NCI-H1092 (cell line): ENCODE measurements at places on chromosomes 3 and 15.

- no peak for DNase-seq
Observed at GRCh38 chr3:1087066-1087560, 5.7 kb upstream of the CNTN6 start.

DNA sequence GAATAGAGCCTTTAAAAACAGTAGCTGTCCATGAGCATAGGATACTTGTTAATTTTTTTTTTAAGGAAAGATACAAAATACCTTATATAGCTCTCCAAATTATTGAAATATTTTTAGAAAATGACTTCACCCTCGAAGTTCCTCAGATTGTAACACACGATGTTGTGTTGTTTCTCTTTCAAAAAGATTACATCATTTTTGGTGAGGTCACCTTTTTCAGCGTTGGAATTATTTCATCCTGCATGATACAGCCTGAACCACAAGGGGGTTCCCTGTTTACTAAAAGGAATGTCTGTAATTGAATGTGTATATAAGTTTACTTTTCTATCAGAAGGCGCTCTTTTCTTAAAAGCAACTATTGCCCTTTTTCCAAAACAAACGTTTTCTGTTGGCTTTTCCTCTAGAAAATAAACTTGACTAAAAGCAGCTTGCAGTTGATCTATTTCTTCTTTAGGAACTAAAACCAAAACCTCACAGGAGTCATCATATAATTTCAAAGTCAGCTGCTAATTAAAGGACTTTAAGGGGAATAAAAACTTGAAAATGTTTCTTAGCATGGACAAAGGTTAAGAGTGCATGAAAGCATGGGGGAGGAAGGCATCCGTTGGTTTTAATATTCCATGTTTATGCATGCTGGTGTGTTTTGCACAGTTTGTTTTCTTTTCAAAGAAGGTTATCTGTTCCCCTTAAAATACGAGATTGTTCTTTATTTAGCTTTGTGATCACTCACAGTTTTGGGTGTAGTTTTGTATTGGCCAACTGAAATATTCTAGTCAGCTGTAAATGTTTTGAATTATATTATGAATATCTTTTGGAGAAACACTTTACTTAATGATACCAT, 29.4 kb downstream of the LYSMD4 start:
- no peak for DNase-seq

- no peak for DNase-seq
Observed at GRCh38 chr15:59644756-59645155, 12.6 kb downstream of the GTF2A2 start.

- no peak for DNase-seq
Observed at GRCh38 chr3:46395766-46396530, 10.9 kb downstream of the CCR5AS start.

GRCh38 chr15:32959077-32959476, 235.4 kb downstream of the FMN1 start:
- DNase-seq: no peak

- no peak for DNase-seq
Observed at GRCh38 chr3:89504432-89504831, 397.0 kb downstream of the EPHA3 start.

DNA sequence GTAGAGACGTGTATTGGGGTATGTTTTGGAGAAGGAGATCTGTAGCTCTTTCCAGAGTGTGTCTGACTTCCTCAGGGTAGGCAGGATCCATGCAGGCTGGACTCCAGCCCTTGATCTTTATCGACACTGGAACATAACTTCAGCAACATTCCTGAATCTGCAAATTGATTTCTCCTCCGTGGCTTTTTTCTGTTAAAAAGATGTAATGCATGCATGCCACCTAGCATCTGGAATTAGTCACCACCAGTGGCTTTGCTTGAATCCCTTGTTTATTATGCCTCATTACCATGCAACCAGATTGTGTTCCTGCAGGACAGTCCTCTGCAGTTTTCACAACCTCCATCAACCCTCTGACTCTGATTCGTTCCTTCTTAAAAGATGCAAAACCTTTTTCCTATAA, 86.1 kb downstream of the CCNL1 start:
- DNase-seq: no peak

GRCh38 chr3:143445118-143445517, 325.5 kb downstream of the CHST2 start:
- DNase-seq: no peak

GRCh38 chr3:52090933-52091468, 34.6 kb upstream of the DUSP7 start:
- DNase-seq: no peak

DNA sequence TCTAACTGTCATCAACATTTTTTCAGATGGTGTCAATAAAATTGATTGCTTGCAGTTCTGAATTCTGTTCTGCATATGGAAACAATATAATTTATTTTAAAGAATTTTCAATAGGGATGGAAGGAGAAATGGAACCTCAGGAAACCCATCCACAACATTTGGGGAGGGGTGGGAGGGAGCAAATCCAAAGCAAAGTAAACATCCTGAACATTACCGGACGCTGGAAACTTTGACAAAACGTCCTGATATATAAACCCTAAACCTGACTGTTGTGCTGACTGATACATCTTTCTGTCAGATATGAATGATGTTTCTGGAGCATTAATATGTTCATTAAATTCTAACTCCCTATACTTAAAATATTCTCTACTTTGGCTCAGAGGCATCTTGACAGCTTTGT, 479.0 kb downstream of the FOXP1 start:
- DNase-seq: no peak

DNA sequence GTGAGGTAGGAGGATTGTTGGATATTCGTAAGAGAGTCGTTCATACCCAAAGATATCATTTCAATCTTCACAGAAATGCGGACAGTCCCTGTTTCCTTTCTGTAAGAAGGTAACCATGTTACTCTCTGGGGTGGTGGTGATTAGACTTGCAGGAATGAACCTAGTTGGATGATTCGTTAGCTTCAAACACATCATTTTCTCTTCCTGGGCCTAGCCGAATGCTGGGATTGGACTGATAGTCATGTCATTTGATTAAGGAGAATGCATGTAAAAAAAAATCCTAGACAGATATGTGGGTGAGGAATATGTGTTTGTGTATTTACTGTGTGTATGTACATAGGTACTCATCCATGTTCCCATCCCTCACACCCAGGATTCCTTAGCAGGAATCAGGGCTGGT, 12.4 kb downstream of the SLCO3A1 start:
- DNase-seq: no peak

- no peak for DNase-seq
Observed at GRCh38 chr15:91278951-91279350, 178.9 kb downstream of the SV2B start.

DNA sequence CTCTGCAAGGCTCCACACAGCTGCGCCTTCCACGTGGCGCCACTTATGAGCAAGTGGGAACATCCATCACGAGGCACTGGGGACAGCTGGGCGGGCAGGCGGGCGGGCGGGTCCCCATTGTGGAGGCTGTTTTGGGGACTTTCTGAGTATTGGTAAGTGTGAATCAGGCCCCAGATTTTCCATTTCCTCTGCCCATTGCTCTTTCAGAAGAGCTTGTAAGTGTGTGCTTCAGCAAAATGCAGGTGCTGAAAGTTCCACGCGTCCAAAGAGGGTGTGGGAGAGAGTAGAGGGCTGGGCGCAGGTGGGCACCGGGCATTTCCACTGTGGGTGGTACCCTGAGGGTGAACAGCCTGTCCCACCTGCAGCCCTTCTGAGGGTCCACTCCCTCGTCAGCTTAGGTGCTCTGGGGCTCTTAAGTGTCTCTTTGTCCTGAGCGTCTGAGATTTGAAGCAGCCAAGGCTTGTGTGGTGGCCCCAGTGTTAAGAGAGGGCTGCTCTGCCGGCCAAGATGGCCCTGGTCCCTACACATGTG, 177.1 kb downstream of the RPLP1 start:
- DNase-seq: no peak

DNA sequence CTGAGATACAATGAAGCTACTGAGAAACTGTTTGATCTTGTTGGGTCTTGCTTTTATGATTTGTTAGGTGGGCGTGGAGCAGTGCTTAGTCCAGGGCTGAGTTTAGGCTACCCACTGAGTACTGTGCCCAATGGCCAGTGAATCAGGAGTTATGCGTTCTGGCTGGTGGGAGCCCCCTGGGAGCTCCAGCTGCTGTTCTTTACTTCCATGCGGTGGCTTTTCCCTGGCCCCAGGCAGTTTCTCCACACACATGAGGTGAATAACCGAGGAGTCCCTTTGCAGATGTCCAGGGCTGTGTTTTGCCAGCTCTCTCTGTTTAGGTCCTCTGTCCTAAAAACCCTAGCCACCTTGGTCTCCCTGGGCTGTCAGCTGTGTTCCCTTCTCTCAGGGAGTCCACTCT, 106.5 kb downstream of the KLF13 start:
- no peak for DNase-seq

GRCh38 chr3:52710512-52710911, 4.6 kb downstream of the SPCS1 start:
- DNase-seq: no peak

GRCh38 chr3:129032716-129033115, 27.9 kb upstream of the GP9 start:
- no peak for DNase-seq

DNA sequence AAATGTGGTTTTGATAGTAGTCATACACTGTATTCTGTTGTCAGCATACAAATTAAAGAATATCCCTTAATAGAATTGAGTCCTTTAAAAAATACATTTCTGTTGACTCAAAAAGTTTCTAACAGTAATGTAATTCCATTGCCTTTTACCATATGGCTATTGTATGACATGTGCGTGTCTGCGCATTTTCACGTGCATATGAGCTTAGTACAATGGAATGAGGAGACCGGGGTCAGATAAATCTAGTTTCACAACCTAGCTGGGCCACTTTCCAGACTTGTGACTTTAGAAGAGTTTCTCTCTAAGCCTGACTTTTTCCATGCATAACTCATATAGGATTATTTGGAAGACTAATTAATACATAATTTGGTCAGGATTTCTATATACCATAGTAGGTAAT, 38.7 kb downstream of the ZBTB38 start:
- no peak for DNase-seq

GRCh38 chr3:123695152-123695551, 110.3 kb upstream of the HACD2 start:
- no peak for DNase-seq

GRCh38 chr3:27385504-27385903, 16.3 kb upstream of the NEK10 start:
- no peak for DNase-seq

DNA sequence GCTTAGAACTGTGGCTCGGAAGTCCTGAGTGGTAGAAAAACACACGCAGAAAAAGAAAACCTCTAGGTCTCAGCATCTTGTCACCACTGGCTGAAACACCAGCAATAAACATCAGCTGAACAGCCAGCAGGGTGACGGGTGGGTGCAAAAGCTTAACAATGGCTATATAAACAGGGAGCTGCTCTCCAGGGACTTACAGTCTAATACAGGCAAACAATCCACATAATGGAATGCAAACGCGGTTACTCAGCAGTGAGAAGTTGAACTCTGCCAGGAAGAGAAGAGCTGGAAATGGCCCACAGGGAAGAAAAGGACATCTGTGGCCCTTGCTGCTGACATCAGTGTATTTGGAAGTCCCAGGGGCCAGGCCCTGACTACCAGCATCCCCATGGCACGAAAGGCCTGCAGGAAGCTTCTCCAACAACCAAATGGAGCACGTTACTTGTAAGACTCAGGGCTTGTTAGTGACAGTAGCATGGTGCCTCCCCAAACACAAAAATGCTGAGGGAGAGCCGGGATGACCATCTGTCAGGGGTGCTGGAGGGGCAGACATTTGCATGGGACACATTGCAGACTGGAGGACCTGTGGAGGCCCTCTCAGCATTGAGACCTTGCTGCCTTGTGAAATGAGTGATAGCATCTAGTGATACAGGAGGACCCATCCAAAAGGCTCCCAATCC, 3.0 kb downstream of the HEG1 start:
- no peak for DNase-seq

DNA sequence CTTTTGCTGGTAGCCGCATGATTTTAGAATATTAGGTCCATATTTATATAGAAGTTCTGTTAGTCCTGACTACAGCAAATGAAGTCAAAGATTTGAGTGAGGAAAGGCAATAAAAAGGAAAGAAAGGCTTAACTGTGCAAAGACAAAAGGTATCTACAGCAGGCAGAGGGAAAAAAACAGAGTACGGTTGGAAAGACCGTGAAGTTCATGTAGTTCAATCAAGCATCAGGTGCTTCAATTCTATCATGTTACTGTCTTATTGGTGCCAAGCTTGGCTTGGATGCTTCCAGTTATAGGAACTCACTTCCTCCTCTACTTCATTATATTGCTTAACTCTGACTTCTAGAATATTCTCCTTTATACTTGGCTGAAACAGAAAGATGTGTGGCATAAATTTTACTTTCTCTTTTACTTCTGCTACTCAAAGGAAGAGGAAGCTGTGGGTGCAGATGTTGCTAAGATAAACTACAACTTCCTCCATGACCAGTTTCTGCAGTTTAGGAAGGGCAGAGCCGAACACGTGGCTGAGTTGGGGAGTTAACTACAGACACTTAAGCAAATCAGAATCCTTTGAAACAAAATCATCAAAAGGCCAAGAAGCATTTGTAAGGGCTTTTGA, 72.6 kb upstream of the ZBED2 start:
- no peak for DNase-seq

DNA sequence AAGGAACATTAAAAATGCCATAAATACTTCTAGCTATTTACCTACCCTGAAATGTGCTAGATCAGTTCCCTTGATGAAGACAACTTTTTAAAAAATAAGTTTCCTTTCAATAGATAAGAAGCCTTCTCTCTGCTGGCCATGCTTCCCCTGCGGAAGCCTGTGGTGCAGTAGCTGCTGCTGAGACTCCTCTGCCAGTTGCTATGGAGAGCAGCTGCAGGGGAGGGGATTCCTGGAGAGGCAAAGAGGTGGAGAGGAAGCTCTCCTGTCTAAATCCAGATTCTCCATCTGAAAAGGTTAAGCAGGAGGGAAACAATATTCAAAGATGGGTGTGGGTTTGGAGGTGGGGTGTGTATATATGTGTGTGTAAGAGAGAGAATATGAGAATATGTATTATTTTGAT, 69.8 kb upstream of the BFSP2 start:
- peak; percentile 17 for DNase-seq

DNA sequence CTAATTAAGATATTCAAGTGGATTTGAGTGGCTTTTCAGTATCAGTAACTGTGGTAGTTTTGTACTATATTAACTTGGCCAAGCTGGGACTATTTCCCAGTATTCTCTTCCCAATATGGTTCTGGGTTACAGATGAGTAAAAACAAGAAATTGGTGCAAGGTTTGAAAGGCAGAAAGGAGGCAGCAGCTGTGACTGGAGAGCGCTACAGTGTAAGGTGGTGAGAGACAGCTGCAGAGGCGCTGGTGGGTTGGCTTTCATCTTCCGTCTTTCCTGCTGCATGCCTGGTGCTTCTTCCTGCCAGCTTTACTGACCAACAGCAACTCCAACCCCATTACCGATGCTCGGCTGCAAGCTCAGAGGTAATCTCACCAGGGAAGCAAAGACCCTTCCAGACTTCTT, 9.8 kb downstream of the DPH3 start:
- no peak for DNase-seq

- no peak for DNase-seq
Observed at GRCh38 chr3:13709706-13710105, 160.8 kb downstream of the FBLN2 start.
